ENCODE measurements at places on chromosomes 6 and 20.

GRCh38 chr6:125196613-125197012 lies 43.0 kb downstream of the TPD52L1 start:
- no peak for DNase-seq

DNA sequence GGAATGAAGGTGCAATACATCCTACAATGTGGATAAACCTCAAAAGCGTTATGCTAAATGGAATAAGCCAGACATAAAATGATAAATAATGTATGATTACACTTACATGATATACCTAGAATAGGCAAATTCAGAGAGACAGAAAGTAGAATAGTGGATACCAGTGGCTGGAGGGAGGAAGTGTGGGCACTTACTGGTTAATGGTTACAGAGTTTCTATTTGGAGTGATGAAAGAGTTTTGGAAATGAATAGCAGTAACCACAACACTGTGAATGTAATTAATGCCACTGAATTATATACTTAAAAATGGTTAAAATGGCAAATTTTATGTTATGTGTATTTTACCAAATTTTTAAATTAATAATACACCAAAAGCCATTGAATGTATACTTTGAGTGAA lies 71.4 kb upstream of the CST7 start:
- no peak for DNase-seq

DNA sequence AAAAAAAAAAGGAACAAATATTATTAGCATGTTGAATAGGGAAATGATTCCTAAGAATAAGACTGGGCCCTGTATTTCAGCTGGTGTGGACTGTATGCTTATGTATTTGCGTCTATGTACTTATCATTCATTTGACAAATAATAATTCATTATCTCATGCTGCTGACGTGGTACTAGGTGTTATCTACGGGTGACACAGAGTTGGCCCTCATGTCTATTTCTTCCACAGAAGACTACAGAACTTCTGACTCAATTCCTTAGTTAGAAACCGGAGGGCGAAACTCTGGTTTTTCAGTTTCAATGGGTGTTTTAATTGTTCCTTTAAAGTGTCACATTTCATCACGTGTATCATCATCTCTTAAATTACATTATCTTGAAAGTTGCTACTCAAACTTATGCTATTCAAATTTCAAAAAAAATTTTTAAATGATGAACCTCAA lies 305.9 kb downstream of the CLIC5 start:
- DNase-seq, result no peak

DNA sequence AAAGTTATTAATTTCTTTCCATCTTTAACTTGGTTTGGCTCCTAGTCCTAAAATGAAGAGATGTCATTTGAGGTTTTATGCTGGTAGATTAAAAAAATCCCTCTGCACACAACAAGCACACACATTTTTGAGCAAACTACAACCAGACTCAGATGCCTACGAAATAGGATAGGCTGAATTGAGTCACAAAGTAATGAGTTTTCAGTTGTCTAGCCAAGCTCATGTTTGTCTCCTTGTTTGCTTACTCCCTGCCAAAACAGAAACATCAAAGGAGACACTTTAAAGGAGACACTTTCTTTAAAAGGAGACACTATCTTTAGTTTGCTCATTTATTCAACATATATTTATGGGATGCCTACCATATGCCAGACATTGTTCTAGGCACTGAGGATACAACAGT lies 56.2 kb downstream of the TPBG start:
- DNase-seq, result no peak

DNA sequence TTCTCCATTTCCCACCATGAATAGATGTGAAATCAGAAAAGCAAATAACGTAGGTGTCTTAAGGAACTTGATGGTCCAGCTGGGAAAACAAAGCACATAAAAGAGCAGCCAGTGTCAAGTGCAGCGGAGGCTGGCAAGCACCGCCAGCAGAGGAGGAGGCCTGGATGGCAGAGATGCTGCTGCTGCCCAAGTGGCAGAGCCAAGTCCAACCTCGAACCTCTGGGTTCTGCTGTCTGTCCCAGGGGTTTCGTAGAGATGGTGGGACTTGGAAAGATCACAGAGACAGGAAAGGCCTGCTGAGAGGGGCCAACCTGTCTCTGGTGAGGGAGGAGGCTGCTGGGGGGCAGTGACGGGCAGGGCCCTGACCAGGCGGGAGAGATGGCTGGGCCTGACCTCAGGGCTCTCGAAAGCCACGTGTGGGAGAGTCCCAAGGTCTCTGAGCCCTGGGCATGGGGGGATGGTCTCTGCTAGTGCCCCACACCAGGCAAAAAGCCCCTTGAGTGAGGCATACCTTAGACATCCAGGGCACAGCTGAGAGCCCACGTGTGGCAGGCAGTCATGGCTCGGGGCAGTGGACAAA lies 77.3 kb downstream of the TCP11 start:
- no peak for DNase-seq

GRCh38 chr6:82260997-82261732 lies 13.6 kb upstream of the IBTK start:
- no peak for DNase-seq

DNA sequence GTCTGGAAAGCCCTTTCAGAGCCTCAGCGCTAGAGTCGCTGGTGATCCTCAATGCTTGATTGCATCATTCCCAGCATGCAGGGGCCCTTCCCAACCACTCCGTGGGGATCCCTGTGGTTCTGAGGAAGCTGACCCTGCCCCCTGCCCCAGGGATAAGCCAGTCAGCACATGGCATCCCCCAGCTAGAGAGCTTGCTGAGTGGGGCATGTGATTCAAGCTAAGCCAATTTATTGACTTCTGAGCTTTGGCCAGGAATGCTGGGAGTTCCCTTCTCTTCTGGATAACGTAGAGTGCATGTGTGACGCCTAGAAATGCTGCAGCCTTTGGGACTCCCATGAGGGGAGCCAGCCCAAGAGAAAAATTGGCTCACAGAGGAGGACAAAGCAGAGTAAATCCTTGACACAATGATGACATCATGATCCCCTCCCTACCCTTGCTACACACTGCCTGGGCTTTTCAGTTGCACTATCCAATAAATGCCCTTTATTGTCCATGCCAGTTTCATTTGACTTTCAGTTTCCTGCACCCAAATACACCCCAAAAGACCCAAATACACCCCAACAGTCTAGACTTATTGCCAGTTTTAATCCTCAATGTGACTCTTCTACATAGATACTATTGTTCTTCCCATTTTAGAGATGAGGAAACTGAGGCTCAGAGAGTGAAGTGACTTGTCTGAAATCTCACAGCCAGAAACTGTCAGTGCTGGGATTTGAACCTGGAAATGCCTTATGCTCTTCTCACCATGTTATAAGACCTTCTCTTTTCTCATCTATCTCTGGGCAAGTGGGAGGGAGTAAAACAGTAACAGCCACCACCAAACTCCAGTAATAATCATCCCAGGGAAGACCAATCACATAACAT lies 34.3 kb downstream of the KCNB1 start:
- DNase-seq, result no peak

DNA sequence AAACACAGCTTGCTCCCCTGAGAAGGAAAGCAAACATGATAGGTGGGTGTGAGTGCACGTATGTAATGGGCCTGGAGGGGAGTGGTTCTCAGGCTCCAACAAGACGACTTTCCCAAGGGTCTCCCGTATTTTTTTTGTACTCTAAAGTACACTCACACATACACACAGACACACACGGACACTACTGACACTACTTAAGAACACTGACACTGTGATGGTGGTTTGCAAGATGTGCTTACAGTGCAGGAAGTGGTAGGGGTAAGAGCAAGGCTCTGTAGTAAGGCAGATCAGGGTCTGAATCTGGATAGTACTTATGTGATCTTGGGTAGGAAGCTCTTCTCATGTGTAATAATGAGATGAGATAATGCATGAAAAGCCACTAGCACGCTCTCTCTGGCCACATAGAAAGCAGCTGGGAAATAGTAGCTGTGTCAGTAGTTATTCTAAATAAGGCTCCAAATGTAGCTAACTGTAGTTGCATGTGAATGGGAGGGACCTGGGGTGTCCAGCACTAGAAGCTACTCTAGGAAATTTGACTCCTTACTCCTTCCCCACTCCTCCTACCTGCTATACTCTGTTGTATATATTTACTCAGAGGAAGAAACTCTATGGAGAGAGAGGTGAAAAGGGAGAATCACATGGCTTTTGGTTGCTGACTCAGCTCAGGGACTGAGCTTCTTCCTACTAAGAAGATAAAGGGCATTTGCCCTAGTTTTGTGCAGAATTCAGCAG lies 8.4 kb upstream of the ZBTB24 start:
- DNase-seq, result no peak

GRCh38 chr20:25859649-25860530 lies 163.2 kb upstream of the ZNF337 start:
- no peak for DNase-seq

DNA sequence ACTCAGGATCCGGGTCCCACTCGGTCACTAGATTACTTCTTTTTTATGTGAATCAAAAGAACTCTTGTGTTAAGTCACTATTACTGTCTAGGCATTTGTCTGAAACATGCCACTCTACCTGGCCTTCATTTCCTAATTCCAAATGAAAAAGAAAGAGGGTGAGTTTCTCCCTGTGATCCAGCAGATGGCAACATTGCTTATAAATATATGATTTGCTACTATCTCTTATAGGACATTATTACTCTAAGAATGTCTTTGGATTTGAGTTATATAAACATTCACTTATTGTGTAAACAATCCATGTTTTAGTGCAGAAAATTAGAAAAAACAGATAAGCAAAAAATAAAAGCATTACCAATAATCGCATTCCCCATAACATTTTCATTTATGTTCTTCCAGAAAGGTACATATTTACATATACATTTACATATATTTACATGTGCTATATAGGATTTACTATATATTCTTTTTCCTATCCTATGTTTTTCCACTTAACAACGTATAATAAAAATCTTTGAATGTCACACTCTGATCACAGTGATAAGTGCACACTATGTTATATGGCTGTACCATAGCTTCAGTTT lies 66.9 kb downstream of the FAXC start:
- no peak for DNase-seq

DNA sequence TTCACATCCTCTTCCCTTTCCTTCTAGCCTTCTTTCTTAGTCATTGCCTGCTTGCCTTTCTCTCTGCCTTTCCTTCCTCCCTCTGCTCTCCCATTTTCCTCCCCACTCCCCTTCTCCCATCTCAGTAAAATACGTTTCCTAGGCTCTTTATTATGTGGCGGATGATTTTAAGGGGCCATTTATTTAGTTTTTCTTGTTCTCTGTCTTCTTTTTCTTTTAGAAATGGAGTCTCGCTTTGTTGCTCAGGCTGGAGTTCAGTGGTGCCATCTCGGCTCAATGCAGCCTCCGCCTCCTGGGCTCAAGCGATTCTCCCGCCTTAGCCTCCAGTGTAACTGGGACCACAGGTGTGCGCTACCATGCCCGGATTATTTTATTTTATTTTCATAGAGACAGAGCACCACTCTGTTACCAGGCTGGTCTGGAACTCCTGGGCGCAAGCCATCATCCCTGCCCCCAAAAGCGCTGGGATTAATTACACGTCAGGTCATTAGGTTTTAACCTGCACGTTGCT lies 1.5 kb downstream of the MTHFD1L start:
- DNase-seq, result no peak

- no peak for DNase-seq
These were observed 5.3 kb upstream of the AIF1 start for GRCh38 chr6:31609519-31610406.
